Common myeloid progenitor, CD34-positive (primary cell): ENCODE measurements at places on chromosomes 1 and 21.

GRCh38 chr1:200288226-200288625 is 121.6 kb downstream of the ZNF281 start:
- DNase-seq = no peak

- no peak for DNase-seq
Measured at GRCh38 chr1:97350662-97351061, 570.2 kb downstream of the DPYD start.

GRCh38 chr1:84960371-84960770 is 36.5 kb downstream of the MCOLN2 start:
- DNase-seq = no peak

GRCh38 chr1:234618737-234619049 is 8.7 kb upstream of the IRF2BP2 start:
- DNase-seq = no peak

DNA sequence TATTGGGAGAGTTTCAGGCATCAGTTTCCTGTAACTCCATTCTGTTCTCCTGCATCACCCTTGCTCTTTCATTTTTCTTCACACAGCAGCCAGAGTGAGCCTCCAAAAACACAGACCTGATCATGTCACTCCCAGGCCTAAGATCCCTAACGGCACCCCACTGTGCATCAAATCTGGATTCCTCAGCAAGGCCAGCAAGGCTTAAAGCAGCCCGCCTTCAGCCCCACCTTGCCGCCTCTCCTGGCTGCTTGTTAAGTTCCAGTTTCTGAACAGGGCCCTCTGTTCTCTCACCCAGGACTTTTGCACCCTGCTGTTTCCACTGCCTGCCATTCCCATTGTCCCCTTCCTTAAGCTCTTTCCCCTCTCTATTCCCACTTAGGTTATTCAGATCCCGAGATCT is 29.3 kb downstream of the C1orf116 start:
- no peak for DNase-seq

- DNase-seq = no peak
Measured at GRCh38 chr1:55156608-55157007, 58.6 kb downstream of the USP24 start.

- DNase-seq = peak; percentile 88
Measured at GRCh38 chr1:121519042-121519755, 334.4 kb downstream of the SRGAP2C start.

DNA sequence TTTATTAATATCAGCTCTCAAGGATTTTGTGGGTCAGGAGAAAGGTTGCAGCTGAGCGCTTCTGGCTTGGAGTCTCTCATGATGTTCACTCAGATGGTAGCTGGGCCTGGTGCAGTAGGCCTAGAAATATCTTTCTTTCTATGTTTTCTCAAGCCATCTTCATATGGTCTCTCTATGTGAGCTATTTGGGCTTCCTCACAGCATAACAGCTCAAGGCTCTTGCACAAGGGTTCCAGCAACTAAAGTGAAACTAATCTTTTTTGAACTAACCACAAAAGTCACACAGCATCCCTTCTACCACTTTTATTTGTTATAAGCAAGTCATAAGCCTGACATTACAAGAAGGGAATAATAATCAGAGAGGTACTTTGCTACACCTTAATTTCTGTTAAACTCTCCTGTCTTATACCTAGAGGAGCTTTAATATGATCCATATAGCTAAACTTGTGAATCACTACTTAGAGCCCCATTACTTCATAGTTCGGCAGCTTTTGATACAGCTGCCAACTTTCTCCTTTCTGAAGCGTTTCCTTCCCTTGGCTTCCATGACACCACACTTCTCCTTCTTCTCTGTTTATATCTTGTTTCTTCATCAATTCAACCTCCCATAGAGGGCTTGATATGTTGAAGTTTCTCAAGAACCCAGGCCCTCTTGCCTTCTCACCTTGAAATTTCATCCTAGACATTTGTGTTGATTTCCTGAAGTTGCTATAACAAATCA is 720.2 kb downstream of the LTN1 start:
- DNase-seq = no peak

- DNase-seq = no peak
Measured at GRCh38 chr1:117632269-117633067, 26.6 kb downstream of the TENT5C start.

DNA sequence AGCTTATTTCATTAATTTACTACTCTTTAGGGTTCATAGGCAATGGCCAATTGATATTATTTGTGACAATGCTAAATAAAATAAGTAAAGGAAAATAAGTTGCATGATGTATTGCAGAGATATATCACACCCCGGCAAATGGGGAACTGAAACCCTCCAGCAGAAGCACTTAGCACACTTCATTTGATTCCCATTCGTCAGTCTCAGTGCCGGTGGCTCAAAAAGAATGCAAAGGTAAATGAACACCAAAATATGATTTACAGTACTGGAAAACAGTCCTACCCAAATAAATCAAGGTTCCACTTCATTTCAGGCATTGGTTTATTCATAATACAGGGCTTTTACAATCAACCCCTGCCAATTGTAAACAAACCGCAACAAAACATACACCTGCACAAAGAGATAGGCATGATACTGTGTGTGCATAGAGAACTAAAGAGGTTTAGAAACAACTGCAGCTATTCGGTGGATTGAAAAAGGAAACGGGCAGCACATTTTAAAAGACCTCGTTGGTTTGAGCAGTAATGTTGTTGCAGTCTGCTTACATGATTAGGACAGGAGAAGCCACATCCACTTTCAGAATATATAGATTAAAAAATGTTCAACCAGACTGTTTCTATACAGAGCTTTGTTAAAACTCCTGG is 1019.2 kb downstream of the TTLL7 start:
- peak; percentile 45 for DNase-seq

GRCh38 chr1:27489501-27489972 is 430 bp downstream of the WASF2 start:
- peak; percentile 75 for DNase-seq

DNA sequence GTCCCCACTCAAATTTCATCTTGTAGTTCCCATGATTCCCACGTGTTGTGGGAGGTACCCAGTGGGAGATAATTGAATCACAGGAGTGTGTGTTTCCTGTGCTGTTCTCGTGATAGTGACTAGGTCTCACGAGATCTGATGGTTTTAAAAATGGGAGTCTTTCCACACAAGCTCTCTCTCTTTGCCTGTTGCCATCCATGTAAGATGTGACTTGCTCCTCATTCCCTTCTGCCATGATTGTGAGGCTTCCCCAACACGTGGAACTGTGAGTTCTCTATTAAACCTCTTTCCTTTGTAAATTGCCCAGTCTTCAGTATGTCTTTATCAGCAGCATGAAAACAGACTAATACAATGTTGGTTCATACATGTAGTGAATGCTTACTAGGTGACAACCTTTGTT is 163.2 kb upstream of the PALMD start:
- no peak for DNase-seq

GRCh38 chr1:194296201-194296600 is 1109.8 kb upstream of the B3GALT2 start:
- DNase-seq = no peak

- no peak for DNase-seq
Measured at GRCh38 chr1:108615544-108615943, 45.3 kb downstream of the HENMT1 start.

GRCh38 chr1:209870151-209870831 is 42.5 kb downstream of the UTP25 start:
- no peak for DNase-seq

DNA sequence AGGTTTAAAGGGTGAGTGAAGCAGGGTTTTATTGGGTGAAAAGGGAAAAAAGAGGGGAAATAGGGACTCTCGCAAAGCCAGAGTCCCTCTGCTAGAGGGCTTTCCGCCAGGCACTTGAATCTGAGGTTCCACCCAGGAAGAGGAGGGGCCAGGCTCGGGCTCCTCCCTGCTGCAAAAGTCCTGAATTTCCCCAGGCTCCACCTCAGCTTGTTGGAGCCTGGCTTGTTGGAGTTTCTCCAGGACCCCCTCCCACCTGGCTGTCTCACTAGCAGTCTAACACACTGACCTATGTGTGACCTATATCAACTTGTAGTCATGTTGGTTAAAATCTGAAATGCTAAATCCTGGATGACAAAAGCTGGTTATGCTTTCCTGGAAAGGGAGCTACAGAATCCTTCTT is 25.5 kb downstream of the GBP2 start:
- DNase-seq = no peak

DNA sequence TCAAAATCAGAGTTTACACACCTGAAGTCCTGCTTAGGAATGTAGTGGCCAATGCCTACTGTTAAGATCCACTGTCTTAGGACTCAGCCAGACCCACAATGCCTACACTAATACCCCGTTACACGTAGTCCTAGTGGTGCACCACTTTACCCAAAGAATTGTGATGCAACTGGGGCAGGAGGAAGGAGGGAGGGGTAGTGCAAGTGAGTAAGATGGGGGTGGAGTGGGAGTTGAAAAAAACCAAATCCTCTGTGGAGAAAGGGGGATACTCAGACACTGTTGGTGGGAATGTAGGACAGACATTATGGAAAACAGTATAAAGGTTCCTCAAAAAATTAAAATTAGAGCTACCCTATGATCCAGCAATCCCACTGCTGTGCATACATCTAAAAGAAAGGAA is 19.5 kb downstream of the GLIS1 start:
- DNase-seq = no peak

DNA sequence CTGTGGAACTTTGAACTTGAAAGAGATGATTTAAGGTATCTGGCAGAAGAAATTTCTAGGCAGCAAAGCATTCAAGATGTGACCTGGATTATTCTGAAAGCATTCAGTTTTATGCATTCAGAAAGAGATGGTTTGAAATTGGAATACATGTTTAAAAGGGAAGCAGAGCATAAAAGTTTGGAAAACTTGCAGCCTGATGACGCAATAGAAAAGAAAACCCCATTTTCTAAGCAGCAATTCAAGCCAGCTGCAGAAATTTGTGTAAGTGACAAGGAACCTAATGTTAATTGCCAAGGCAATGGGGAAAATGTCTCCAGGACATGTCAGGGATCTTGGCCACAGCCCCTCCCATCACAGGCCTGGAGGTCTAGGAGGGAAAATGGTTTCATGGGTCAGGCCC is 354.0 kb downstream of the ZNF326 start:
- DNase-seq = no peak
